Endothelial cell of umbilical vein (primary cell): ENCODE measurements at places on chromosomes 7 and 10. TPM values are rescaled to one million over a fixed set of nuclear protein-coding genes. Genes with fewer than 3 reads are reported as not detected.

GRCh38 chr7:98674461-98674860, 57.4 kb downstream of the NPTX2 start:
- H3K27me3 ChIP-seq = no peaks in the 10 kb centered on the region
- DNase-seq = no peak
- no peaks in the 10 kb centered on the region for H3K4me1 ChIP-seq
- H3K27ac ChIP-seq = no peak overlapping the region
- H3K4me3 ChIP-seq = no peak overlapping the region
- no peaks in the 10 kb centered on the region for H3K36me3 ChIP-seq

- no peaks in the 10 kb centered on the region for H3K27me3 ChIP-seq
- no peak overlapping the region for H3K4me3 ChIP-seq
- no peaks in the 10 kb centered on the region for H3K36me3 ChIP-seq
- no peaks in the 10 kb centered on the region for H3K4me1 ChIP-seq
- no peak for DNase-seq
- H3K27ac ChIP-seq = no peak overlapping the region
Observed at GRCh38 chr10:75959209-75959608, 527.8 kb downstream of the LRMDA start.

DNA sequence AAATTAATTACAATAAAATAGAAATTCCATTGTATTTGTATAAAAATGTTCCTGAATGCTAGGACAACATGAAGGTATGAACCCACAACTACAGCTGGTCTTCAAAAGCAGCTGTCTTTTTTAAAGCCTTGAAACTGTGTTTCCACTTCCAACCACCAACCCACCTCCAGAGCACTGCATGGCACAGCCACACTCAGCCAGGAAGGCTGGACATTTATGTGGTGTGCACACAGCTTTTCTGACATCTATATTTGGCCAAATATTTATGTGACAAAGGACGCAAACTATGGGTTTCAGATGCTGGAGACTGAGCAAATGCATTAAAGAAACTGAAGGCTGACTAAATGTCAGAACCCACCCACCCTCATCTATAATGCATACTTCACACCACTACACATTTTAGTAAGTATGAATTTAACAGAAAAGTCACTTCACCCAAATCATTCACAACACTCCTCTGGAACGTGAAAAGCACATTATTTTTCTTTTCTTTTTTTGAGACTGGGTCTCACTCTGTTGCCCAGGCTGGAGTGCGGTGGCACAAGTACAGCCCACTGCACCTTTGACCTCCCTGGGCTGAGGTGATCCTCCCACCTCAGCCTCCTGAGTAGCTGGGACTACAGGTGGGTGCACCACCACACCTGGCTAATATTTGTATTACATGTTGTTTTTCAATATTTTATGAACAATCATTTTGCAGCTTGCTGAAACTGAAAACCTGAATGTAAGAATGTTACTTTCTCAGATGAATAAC, 27.9 kb upstream of the DAGLB start:
- peaks cover 13% of the 10 kb centered on the region for H3K36me3 ChIP-seq
- no peaks in the 10 kb centered on the region for H3K4me1 ChIP-seq
- no peak for DNase-seq
- H3K27me3 ChIP-seq = no peaks in the 10 kb centered on the region
- H3K27ac ChIP-seq = no peak overlapping the region

HMX2 gene
- polyA plus RNA-seq = not detected in 2 replicates

GRCh38 chr10:97861097-97861750, 11.6 kb downstream of the GOLGA7B start:
- H3K4me1 ChIP-seq = no peaks in the 10 kb centered on the region
- no peak overlapping the region for H3K27ac ChIP-seq
- H3K4me3 ChIP-seq = no peak overlapping the region

DNA sequence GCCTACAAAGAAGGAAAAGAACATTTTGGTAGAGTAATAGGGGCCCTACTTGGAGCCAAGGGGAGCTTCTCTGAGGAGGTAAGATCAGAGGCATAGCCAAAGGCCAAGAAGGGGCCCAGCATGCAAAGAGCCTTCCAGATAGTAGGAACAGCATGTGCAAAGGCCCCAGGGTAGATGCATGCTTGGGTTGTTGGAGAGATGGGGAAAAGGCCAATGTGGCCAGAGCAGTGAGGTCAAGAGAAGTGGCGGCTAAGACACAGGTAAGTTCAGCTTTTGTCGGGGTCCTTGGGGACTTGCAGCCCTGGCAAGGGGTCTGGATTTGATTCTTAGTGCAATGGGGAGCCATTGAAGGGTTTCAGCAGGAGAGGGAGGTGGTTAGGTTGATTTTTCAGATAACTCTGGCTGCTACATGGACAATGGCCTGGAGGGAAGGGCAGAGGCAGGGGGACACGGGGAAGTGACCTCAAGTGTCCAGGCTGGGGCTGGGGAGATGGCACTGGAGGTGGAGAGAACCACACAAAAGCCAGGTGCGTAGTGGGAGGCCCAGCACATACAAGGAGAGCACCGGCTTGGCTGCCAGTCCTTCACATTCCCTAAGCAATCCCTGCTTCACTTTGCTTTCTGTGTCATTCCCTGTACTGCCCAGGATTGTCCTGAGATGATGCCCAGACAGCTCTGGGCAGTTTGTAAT, 16.5 kb downstream of the GRID1 start:
- no peaks in the 10 kb centered on the region for H3K27me3 ChIP-seq
- no peak overlapping the region for H3K27ac ChIP-seq
- no peak for DNase-seq
- no peak overlapping the region for H3K4me3 ChIP-seq
- H3K4me1 ChIP-seq = no peaks in the 10 kb centered on the region
